AG09319 (cell line): ENCODE measurements at places on chromosomes 5 and 9.

- peak; percentile 22 for DNase-seq
Observed at GRCh38 chr9:129242971-129243561, 65.0 kb upstream of the IER5L start.

- DNase-seq, result no peak
Observed at GRCh38 chr9:4066682-4067081, 233.2 kb downstream of the GLIS3 start.

DNA sequence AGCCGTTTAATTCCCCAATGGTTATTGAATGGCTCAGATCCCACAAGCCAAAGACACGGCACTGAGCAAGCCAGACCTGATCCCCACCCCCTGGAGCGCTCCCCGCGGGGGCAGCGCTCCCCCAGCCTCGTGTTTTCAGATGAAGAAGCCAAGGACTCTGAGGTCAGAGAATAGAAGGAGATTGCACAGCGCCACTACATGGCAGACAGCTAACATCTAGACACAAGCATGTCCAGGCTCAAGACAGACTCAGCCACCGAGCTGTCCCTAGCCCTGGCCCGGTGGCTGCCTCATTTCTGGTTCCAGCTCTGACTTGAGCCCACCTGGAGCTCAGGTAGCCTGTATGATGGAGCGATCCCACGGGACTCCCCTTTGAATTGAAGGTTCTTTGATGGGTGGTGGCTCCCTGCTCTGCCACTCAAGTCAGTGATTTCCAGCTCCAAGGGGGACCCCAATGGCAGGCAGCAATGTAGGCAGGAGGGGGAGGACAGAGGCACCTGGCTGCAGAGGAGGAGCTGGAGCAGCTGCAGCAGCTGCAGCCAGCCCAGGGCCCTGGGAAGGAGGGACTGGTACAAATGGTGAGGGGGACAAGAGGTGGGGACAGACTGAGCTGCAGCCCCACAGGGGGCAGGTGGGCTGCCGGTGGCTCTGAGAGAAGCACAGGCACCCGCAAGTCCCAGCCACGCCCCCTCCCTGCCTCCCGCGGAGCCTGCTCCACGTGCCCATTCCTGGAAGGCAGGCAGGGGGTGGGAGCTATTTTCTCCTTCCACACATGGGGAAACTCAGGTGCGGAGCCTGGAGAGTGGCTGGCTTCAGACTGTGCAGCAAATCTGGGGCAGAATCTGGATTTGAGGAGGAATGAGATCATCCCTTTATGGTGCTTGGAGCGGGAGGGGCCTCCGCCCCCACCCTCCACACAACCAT is 40.2 kb downstream of the NTNG2 start:
- no peak for DNase-seq

- no peak for DNase-seq
Observed at GRCh38 chr5:6365977-6366590, 12.3 kb downstream of the MED10 start.

- no peak for DNase-seq
Observed at GRCh38 chr5:16531063-16531648, 65.6 kb upstream of the ZNF622 start.

GRCh38 chr5:111776913-111777781 is 20.2 kb upstream of the NREP start:
- DNase-seq, result no peak
